ENCODE measurements at places on chromosomes 16 and 17.

DNA sequence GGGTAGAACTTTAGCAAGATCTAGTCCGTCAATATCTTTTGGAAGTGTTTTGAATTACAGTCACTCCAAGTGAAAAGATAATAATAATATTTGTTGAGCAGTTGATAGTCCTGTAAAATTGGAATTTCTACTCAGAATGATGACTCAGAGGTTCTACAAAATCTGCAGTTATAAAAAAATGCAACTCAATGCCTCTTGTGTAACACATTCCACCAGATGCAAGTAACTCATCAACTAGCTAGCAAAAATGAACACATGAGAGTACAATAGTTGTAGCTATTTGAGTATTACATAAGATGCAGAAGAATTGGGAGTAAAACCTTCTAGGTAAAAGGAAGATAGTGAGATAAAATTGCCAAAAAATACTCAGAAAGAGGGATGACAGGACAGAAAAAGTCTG lies 177.2 kb downstream of the CDH8 start:
- DNase-seq: no peak

- DNase-seq: no peak
Observed at GRCh38 chr17:50265212-50265611, 9.1 kb upstream of the TMEM92 start.

DNA sequence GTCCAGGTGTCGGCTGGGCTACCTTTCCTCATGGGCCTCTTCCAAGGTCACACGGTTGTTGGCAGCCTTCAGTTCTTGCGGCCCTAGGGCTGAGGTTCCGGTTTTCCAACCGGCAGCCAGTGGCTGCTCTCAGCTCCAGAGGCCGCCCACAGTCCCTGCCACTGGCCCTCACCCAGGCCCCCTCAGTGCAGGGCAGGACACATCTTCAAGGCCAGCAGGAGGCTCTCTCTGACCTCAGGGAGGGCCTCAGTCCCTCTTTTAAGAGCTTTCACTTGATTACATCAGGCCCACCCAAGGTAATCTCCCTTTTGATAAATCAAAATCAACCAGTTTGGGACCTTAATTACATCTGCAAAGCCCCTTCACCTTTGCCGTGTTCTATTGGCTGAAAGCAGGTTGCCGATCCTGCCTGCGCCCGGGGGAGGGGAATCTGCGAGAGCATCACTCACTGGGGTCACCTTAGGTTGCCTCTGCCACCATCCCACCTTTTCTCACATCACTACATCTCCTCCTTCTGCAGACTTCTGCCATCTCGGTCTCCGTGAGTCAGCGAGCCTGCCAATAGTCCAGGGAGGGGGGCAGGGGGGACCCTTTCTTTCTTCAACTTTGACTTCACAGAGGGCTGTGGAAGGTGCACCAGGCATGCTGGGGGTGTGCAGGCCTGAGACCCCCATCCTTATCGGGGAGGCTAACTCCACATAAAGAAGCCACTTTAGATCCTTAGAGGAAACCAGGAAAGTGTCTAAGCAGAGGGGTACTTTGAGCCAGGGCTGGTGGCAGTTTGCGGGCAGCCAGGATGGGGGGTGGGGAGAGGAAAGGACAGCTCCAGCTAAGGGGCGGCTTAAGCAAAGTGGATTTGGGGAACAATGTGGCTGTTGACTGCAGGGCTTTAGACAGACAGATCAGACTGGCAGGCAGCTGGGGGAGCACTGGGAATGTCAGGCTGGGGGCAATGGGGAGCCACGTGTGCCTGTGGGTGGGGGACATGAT lies 28.8 kb upstream of the NXPH3 start:
- no peak for DNase-seq

DNA sequence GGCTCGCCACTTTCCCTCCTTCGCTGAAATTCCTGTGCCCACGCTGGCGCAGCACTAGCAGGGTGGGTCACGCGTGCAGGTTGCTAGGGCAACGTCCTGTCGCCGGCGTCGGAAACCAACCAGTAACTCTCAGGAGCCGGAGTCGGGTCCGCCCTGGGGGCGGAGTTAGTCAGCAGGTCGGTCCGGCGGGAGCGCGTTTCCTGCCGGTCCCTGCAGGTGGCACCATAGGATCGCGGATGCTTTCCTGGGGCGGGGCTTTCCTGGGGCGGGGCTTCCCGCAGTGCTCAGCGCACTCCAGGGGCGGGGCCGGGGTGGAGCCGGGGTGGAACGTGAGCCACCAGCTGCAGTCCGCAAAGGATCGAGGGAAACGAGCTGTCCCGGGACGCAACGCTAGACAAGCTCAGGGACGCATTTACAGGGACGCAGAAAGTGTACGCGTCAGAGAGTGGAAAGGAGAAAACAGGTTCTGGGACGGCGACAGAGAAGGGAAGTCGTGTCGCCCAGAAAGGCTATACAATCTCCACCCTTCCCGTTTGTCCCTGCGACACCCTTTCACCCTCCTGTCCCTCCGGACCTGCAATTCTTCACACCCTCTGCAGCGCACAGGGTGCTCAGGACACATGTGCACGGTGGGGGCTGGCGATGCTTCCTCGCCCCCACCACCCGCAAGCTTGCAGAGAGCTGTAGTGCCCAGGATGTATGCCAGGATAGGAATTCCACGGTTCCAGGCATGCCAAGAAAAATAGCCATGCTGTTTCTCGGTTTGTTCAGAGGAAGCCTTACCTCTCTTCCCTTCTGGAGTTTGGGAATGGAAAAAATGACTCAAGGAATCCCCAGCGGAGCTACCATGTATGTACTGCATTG lies 12.3 kb downstream of the COPZ2 start:
- peak; percentile 98 for DNase-seq

DNA sequence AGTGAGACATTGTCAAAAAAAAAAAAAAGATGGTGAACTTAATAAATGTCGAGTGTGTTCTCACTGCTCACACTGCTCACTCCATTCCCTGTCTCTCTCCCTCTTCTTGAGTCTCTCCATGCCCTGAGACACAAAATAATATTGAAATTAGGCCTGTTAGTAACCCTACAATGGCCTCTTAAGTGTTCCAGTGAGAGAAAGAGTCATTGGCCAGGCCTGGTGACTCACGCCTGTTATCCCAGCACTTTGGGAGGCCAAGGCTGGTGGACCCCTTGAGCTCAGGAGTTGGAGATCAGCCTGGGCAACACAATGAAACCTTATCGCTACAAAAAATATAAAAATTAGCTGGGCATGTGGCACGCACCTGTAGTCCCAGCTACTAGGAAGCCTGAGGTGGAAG lies 16.2 kb upstream of the CSF3 start:
- DNase-seq: no peak

DNA sequence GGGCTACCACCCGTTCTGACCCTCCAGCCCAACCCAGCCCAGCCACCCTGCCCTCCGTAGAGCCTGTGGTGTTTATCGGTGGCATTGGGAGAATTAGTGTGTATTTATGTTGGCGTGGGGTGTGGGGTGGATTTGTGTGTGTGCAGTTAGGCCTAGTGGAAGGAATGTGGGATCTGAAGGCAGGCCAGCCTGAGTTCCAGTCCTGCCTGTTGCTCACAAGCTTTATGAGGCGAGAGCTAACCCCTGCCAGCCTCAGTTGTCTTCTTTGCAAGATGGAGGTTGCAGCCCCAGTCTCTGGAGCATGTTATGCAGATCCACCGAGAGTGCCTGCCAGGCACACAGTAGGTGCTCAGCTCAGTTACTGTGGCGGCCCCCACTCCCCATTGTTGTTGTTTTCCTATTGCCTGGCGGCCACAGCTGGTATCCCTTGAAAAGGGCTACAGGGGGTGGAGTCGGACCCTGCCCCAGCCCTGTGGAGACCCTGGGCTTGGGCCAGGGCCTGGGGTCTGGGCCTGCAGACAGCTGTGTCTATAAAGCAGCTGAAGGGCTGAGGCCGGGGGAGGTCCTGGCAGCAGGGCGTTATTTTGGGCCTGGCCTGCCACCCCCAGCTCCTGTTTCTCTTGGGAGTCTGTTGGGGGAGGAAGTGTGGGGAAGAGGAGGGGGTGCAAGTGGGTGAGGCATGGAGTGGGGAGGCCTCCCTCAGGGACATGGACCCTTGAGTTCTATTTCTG lies 5.1 kb downstream of the ERBB2 start:
- DNase-seq: no peak

DNA sequence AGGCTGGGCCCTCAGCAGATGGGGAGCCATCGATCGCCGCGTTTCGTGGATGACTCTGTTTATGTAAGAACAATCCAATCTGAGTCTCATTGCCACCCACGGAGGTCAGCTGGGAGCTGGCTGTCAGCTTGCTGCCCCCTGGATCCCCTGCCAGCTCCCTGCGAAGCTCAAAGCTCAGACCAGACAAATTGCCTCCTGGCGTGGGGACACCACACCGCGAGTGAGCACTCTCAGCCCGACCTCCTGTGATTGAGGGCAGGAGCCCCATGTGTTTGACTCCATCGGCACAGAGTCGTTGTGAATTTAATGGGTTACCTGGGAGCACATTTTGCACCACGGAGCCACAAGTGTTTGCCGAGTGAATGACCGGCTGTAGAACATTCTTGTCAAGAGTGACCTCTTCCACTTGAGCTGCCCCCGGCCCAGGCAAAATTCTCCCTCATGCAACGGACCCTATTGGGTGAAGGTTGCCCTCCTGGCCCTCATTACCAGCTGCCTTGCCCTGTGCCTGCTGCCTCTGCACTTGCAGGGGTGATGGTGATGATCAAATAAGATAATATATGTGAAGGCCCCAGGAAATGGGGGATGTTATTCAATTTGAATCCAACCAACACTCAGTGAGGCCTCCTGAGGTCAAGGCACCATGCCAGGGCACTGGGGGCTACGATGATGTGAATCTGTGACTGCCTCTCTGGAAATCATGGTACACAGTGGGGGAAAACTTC lies 7.6 kb upstream of the GFAP start:
- DNase-seq: no peak

DNA sequence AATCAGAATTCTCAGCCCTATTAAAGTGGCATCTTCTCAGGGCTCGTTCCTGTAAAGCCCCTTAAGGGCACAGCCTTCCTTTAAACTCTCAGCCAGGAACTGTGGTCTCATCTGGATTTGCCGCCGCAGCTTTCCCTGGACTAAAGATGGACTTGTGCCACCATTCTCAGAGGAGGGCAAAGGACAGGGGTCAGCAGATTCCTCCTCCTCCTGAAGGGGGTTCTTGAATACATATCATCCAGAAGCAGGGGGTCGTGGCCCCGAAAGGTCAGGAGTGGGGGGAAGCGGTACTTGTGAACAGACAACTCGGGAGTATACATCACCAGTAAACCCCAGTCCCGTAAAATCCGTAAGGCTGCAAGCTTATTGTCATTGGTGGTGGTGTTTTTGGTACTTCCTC lies 174.8 kb downstream of the RPTOR start:
- DNase-seq: no peak

DNA sequence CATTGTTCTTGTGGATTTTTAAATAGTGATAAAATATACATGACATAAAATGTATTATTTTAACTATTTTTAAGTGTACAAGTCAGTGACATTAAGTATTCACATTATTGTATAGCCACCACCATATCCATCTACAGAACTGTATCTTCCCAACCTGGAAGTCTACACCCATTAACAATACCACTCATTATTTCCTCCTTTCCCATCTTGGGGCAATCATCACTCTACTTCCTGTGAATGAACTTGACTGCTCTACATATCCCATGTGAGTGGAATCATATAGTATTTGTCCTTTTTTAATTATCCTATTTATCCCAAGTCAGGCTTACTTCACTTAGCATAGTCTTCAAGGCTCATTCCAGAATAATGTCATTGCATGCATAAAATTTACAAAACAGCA lies 40.7 kb upstream of the MMP2 start:
- no peak for DNase-seq

- peak; percentile 24 for DNase-seq
Observed at GRCh38 chr16:24729951-24730815, 732 bp downstream of the TNRC6A start.

- no peak for DNase-seq
Observed at GRCh38 chr16:57226701-57227621, 18.1 kb upstream of the ARL2BP start.

- no peak for DNase-seq
Observed at GRCh38 chr17:16962804-16963203, 9.1 kb downstream of the TNFRSF13B start.

DNA sequence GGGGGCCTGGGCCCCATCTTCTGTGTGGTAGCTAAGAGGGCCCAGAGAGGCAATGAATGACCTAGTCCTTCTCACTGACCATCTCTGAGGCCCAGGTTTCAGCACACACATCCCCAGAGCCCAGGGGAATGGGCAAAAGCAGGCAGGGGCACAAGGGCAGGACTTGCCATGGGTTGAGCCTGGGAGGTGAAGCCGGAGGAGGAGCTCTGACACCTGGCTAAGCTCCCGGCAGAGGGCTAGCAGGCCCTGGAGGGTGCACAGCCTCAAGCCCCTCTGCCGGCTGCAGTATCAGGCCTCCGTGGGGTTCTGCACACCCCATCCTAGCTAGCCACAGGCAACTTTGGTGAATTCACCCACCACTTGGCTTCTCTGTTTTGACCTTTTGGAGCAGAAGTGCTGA lies 5.3 kb downstream of the SRCIN1 start:
- no peak for DNase-seq

- DNase-seq: no peak
Observed at GRCh38 chr17:7046127-7046724, 2.3 kb upstream of the SLC16A11 start.

DNA sequence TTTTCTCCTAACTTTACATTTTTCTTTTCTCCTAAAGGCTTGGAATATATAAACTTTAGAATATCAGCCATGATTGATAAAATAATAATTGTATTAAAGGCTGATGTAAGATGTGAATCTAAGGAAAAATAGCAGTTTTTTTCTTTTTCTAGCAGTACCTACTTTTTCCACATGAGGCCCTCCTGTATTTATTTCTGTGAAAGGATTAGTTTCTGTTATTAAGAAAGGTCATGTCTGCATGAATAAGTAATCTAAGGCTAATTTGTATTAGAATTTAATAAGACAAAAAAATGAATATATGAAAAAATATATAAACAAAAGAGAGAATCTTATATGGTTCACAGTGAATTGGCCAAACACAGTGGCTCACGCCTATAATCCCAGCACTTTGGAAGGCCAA lies 85.3 kb downstream of the STXBP4 start:
- DNase-seq: no peak

DNA sequence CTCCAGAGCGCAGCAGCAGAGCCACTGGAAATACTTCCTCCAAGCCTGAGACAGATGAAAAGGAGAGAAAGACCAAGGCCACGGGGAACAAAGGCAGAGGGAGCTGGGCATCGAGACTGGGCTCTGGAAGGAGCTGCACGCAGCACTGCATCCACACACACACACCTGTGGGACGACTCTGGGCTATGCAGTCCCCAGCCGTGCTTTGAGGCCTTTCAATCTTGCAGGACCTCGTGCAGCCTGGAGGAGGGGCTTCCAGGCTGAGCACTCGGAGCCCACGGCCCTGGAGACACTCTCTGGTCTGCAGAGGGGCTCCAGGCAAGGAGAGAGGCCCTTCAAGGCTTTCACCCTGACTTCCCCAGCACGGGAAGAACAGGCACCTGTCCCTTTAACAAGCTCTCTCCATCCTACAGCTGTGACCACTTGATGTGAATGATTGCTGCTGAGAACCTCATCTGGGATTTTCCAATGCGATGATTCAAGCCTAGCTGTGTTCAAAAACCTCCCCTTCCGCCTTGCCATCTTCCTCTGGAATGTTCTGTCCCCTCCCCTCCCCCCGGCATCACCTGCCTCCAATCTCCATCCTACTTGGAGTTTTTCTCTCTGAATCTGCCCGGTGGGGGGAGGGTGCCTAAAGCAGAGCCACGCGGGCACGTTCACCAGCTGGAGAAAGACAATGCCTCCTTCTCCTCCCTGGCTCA lies 37.5 kb downstream of the RBFOX3 start:
- DNase-seq: no peak
